ENCODE measurements at places on chromosomes 7 and 10.

DNA sequence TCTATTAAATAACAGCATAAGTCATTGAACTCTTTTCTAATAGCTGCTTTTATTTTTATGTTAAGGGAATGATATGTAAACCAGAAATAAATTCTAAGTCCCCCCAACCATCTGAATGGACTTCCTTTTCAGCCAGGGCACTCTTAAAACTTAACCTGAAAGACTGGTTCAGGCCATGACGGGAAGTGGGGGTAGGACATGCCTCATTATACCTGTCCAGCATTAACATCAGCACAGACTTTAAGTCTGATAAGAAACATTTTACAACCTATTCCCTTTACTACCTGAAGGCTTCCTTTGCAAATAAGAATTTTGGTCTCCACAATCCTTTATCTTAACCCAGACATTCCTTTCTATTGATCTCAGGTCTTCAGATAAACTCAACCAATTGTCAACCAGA lies 56.0 kb upstream of the CYP2C18 start:
- DNase-seq = no peak

DNA sequence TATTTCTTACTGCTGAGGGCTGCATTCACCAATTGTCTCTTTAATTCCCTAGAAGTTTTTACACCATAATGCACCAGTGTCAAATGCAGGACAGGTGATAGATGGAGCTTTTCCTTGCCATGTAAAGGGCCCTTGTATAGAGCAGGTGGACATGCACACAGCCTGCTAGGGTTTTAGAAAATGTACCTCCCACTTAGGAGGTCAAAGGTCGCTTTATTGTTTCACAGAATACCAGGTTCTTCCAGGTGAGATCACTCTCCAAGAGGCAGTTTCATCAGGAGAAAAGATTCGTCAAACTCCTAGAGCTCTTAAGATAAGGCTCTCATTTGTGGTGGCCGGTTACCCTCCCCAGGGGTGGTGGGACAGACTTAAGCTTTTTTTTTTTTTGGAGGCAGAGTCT lies 215.8 kb downstream of the PHTF2 start:
- no peak for DNase-seq

- no peak for DNase-seq
These were observed 286.8 kb downstream of the PARD3 start for GRCh38 chr10:34528320-34528719.

- no peak for DNase-seq
These were observed 708.9 kb downstream of the POM121L12 start for GRCh38 chr7:53744403-53744760.

DNA sequence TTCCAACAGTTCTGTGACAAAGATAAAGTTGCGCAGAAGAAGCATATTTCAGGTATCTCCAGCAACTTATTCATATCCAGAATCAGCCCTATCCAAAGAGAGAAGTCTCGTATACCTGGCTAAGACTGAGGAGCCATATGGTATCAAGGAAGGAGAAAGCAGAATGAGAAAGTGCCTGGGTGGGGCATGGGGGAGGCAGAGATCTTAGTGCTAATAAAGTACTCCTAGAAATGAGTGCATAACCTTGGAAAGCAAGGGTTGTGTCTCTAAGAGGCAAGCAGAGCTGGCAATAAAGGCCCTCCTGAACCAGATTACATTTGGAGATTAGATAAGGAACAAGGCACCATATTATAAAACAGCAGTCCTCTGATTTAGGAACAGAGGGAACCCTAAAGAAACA lies 12.7 kb downstream of the TASOR2 start:
- no peak for DNase-seq

DNA sequence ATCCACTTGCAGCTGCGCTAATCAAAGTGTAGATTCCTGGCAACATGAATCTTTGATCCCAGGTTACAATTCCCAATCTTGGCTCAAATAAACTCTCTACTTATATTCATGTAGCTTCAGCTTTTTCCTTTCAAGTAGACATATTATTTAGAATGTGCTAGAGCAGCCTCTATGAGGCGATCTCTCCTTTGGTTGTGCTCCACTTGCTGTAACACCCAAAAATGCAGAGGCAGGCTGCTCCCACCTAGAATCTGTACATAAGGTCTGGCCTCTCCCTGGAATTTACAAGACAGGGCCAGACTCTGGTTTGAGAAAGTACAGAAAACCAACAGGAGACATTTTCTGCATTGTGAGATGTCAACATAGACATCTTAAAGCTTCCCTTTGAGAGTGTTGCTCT lies 23.1 kb downstream of the ZNF107 start:
- no peak for DNase-seq

DNA sequence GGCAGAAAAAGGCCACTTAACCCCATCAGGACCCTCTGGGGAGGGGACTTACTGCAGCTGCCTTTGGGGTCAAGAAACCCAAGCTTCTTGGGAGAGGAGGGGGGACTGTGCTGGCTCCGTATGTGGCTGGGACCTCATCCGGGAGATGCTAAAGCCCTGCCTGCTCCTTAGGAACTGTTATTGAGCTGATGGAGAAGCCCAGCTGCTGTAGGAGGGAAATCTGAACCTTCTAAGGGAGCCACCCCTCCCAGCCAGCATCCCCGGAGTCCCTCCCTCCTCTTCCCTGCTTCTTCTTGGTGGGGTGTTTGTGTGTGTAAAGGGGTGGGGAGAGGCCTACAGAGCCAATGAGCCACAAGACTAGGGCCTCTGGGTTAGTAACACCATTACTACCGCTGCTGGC lies 8.2 kb downstream of the KCNIP2 start:
- no peak for DNase-seq

DNA sequence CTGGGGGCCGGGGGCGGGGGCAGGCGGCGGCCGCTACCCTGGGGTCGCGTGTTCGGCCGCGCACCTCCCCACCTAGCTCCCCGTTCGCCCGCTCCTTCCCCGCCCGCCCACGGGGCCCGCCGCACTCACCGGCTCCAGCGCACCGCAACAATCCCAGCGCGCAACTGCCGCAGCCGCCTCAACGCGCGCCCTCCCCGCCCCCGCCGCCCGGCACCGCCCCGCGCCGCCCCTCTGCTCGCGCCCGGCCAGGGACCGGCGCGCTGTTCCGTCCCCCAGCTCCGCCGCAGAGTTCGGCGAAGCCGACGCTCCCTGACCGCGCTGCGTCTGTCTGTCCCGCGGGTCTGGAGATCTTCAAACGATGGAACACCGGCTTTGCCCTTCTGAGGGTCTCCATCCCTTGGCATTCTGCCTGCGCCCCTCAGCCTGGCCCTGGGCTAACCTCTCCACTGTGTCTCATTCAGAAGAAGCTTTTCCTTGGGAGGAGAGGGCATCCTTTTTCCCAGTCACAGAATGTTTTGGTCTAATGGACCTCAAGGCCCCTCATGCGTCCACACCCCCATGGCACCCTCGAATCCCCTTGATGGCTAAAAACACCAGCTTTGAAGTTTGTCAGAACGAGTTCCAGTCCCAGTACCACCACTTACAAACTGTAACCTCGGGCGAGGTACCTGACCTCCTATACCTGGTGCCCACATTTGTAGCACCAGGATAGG lies at the start of gene NT5C2:
Gene NT5C2 (minus strand): TSS at position 166 of the 713 bp plus-strand sequence. CDS start 18,314 bp downstream, outside the sequence.
- peak; percentile 77 for DNase-seq

DNA sequence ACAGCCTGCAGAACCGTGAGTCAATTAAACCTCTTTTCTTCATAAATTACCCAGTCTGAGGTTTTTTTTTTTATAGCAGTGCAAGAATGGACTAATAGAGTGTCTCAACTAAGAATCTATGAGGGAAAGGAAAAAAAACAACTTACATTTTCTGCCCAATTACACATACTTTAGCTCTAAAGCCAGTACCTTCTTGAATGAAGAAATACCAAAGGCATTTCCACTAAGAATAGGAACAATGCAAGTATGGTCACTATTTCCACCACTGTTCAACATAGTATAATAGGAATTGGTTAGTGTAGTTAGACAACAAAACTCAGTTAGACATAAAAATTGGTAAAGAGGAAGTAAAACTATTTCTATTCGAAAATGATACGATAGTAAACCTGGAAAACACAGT lies 37.6 kb downstream of the MICU1 start:
- DNase-seq = no peak

GRCh38 chr7:45384499-45384898 lies 189.7 kb upstream of the ADCY1 start:
- no peak for DNase-seq

DNA sequence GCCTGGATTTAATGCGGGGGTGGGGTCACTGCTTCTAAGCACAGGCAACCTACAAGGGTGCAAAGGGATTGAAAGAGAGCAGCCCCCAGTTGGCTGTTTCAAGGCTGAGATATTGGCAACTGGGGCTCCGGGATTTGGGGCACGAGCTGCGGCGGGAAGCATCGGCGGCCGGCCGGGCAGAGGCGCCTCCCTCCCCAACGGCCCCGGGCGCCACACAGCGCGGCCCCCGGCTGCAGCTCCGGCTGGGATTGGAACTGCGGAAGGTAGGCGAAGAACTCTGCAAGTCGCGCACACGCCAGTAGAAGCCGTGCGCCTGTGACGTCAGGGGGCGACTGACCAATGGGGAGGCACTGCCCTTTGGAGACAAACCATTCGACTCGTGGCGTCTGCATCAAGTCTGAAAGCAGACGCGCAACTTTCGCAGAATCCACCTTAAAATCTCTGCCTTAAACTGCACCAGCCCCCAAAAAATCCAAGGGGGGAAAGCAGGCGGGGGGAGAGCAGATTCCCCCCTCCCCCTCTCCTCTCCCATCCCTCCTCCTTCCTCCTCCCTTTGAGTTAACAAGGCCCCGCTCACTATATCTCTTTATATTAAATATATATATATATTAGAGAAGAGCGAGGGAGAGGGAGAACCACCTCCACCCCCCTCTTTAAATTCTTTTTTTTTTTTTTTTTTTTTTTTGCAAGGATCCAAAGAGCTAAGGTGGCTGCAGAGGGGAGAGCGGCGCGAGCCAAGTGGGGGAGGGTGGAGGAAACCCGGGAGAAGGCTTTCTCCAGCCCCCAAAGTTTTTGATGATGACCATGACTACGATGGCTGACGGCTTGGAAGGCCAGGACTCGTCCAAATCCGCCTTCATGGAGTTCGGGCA lies at the start of gene DLX6:
Gene DLX6 (plus strand): TSS at position 371 of the 872 bp plus-strand sequence. CDS start 425 bp downstream, at position 796.
- DNase-seq = no peak

DNA sequence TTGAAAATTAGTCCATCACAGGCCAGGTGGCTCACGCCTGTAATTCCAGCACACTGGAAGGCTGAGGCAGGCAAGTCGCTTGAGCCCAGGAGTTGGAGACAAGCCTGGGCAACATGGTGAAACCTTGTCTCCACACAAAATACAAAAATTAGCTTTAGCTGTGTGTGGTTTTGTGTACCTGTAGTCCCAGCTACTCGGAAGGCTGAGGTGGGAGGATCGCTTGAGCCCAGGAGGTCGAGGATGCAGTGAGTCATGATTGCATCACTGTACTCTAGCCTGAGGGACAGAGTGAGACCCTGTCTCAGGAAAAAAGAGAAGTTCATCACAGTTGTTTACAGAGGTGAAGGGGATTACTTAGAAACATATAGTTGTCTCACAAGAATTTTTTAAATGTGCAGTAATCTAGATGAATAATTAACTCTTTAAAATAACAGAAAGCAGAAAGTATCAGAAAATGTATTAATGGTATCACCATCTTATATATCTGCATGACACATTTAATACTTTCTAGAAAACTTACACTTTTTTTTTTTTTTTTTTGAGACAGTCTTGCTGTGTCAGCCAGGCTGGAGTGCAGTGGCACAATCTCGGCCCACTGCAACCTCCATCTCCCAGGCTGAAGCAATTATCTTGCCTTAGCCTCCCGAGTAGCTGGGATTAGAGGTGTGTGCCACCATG lies 8.9 kb downstream of the LCOR start:
- DNase-seq = no peak

DNA sequence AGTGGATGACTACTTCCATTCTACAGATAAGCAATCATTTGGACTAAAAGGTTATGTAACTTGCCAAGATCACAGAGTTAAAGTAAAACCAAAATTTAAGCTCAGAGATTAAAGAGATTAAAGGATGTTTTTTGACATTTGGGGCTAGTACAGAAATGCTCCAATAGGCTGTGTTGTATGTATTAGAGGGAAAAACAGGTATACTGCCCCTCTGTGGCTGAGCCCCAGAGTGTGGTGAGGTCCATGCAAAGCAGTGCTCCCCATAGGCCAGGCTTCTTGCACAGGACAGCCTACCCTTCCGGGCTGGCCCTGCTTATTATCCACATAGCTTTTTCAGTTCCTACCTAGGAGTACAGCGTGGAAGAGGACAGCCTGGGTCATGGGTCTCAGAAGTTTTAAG lies 322.8 kb downstream of the POM121L12 start:
- DNase-seq = no peak

DNA sequence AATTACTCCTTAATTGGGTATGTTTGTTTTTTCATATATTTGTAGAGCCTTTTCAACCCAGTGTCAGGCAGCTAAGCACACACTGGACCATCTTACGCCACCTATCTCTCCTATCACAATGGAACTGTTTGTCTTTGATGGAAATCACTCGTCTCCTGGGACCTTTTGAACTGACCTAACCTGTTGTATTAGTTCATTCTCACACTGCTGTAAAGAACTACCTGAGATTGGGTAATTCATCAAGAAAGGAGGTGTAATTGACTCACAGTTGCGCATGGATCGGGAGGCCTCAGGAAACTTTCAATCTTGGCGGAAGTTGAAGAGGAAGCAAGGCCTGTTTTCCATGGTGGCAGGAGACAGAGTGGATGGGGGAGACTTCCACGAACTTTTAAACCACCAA lies 182.0 kb downstream of the TCERG1L start:
- no peak for DNase-seq

DNA sequence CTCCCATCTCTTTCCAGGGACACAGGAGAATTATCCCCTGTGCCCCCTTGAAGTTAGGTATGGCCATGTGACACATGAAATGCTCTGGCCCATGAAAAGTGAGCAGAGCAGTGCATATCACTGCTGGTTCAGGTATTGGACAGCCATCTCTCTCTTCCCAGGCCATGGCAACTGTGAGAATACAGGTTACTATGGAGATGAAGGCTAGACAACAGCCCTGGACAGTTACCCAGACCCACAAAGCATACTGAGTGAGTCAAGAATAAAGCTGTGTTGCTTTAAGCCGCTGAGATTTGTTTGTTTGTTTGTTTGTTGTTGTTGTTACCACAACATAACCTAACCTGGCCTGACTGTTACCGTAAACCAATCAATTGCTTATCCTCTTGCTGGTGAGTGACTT lies 722.3 kb downstream of the KCNMA1 start:
- no peak for DNase-seq

GRCh38 chr10:6926971-6927370 lies 346.9 kb upstream of the PRKCQ start:
- DNase-seq = no peak

GRCh38 chr7:22318376-22318775 lies 38.6 kb downstream of the RAPGEF5 start:
- DNase-seq = no peak

All from activated CD4-positive, CD25-positive, alpha-beta regulatory T cell treated with anti-CD3 and anti-CD28 coated beads, Interleukin-2, amount 50 U/mL, for 72 hours (primary cell).